ENCODE measurements at places on chromosomes 1 and 21.

- DNase-seq: no peak
These were observed 27.0 kb upstream of the IGSF3 start for GRCh38 chr1:116694524-116694923.

GRCh38 chr1:165484532-165484931, 39.6 kb upstream of the RXRG start:
- no peak for DNase-seq

GRCh38 chr1:214557952-214558735, 6.7 kb upstream of the PTPN14 start:
- DNase-seq: no peak

GRCh38 chr1:48588061-48588460, 116.1 kb upstream of the SPATA6 start:
- DNase-seq: no peak

DNA sequence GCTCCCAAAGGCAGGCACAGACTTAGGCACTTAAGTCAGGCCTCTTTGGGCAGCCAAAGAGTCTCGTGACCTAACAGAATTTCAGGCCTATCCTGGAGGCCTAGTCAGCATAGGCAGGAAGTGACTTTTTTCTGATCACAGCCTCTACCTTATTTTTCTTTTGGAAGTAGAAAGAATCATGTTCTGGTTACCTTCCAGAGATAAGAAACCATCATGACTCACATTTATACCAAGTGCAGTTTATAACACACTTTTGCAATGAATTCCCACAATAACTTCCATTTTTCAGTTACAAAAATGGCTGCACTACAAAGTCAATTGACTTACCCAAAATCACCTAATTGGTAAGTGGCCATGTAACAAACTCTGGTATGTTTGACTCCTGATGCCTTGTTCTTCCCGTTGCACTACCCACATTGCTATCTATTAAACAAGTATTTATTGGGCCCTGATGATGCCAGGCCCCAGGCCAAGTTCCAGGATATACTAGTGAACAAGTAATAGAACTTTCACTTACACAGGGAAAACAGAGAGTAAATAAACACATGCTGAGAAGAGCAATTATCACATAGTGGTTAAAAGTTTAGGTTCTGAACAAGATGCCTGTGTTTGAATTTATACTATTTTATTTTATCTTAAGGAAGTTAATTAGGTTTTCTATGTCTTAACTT, 74.3 kb downstream of the SH3GLB1 start:
- DNase-seq: no peak

GRCh38 chr21:41897700-41898099, 18.6 kb upstream of the PRDM15 start:
- no peak for DNase-seq

DNA sequence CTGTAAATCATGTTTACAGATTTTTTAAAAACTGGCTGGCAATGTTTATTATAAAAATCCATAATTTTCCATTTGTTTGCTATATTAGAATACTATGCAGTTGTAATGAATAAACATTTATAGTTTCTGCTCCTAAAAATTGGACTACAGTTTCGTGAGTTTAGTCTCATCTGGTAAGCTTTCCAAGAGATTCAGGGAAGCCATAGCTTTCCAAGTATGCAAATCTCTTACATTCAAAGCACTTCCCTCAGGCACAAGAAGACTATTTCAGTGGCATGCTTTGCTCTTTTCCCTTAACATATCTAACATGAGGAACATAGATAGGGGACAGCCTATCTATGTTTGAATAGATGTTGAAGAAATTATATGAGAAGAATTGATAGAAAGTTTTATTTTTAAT, 77.2 kb downstream of the ADGRL2 start:
- no peak for DNase-seq

GRCh38 chr1:31396633-31397351, 16.2 kb upstream of the SERINC2 start:
- no peak for DNase-seq

DNA sequence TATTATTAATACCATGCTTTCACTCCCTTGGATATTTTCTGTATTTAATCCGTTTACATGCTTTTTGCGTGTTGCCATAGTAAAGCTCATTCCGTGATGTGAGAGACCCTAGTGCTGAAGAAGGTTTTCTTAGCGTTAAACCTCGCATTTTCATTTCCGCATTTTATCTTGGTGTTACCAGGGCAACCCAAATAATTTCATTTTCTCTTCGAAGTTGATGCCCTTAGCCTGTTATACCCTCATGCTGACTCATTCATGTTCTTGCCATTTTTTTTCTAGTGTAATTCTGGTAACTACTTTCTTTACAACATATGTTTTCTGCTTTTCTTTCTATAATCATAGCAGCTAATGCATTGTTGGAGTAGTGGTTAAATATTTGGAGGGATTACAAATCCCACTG, 37.2 kb downstream of the LRRC8C start:
- no peak for DNase-seq

- DNase-seq: no peak
These were observed 9.9 kb upstream of the CCN1 start for GRCh38 chr1:85570446-85571180.

DNA sequence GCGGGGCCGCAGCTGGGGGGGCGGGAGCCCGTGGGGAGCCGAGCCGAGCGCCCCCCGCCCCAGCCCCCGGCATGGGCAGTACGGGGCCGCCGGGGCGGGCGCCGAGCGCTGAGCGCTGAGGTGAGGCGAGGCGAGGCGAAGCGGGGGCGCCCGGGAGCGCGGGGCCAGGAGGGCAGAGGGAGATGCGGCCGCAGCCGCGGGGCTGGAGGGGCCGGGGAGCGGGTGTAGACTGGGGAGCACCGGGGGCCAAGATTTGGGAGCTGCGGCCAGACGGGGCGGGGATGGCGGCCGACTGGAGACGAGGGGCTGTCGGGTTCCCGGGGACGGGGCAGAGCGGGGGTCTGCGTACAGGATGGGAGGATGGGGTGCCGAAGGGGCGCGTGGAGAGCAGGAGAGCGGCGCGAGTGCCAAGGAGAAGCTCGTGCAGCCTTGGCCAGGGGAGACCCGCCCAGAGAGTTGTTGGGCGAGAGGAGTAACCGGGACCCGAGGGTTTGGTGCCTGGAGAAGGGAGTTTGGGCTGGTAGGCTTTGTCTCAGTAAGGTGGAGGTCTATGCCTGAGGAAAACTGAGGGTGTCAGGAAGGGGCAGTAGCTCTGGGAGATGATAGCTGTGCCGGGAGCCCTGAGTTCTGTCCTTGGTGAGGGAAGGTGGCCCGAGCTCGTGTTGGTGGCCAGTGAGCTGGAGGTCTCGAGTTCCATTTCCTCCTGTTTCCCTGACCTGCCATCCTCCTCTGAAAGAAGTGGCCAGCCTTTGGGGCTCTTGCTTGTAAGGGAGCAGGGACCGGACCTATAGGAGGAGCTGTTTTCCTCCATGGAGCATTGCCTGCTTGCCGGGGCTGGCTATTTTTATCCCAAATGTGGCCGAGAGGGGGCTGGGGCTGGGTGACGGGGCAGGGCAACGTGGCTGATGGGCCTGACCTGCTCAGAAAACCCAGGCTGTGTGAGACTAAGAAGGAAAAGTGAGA, 539 bp downstream of the ATP8B2 start:
- DNase-seq: peak; percentile 90

GRCh38 chr1:199163267-199163666, 524.4 kb downstream of the PTPRC start:
- DNase-seq: no peak

DNA sequence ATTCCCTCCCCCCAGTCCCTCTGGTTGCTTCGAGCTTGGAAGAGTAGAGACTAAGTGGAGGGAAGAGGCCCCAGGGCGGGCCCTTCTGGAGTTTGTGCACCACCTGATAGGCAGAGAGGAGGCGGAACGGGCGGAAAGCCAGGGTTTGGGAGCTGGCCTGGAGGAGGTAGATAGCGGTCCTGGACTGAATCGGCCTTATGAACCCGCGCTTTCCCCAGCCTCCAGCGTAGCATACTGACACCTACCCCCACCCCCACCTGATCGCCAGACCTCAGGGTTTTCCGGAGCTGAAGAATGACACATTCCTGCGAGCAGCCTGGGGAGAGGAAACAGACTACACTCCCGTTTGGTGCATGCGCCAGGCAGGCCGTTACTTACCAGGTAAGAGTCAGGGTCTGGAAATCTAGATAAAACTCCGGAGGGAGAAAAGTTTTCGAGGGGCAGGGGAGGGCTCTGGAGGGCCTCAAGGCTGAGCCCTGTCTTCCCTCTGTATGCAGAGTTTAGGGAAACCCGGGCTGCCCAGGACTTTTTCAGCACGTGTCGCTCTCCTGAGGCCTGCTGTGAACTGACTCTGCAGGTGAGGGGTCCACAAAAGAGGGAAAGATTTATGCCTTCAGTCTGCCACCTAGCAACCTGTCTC, 705 bp downstream of the UROD start:
- DNase-seq: peak; percentile 53

DNA sequence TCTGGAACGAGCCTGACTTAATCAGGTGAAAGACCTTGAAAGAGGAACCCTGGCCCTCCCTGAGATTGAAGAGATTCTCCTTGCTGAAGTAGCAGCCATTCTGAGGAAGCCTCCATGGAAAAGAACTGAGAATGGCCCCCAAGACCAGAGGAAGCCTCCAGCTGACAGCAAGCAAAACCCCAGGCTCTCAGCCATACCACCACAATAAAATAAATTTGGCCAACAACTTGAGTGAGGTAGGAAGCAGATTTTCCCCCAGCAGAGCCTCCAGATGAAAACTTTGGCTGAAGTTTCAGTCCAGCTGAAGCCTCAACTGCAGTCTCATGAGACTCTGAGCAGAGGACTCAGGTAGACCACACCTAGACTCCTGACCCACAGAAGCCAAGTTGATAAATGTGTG, 34.0 kb upstream of the SLAMF9 start:
- DNase-seq: no peak

DNA sequence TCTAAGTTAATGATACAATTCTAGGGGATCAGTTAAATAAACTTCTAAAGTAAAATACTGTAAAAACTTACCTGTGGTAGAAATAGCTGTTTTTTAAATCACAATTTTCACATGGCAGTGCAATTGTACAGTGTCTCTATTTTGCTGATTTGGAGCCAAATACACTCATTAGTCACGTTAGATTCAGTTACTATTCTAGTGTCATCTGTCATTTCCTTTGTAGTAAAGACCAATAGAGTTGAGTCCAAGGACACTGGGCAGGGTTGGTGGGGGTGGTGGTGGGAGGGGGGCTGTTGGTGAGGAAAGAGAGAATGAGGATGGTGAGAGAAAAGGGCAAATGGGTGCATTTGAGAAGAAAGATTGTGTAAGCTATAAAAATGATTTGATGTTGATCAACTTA, 33.6 kb downstream of the CD55 start:
- DNase-seq: no peak

- DNase-seq: no peak
These were observed 1.7 kb downstream of the GABPB2 start for GRCh38 chr1:151072224-151072623.

Data from endothelial cell (in vitro differentiated cells).